ENCODE measurements at places on chromosomes 16 and 17.

- DNase-seq = no peak
Observed at GRCh38 chr16:9670033-9670432, 512.2 kb downstream of the GRIN2A start.

GRCh38 chr17:65228287-65228686 is 91.1 kb downstream of the RGS9 start:
- DNase-seq = no peak

DNA sequence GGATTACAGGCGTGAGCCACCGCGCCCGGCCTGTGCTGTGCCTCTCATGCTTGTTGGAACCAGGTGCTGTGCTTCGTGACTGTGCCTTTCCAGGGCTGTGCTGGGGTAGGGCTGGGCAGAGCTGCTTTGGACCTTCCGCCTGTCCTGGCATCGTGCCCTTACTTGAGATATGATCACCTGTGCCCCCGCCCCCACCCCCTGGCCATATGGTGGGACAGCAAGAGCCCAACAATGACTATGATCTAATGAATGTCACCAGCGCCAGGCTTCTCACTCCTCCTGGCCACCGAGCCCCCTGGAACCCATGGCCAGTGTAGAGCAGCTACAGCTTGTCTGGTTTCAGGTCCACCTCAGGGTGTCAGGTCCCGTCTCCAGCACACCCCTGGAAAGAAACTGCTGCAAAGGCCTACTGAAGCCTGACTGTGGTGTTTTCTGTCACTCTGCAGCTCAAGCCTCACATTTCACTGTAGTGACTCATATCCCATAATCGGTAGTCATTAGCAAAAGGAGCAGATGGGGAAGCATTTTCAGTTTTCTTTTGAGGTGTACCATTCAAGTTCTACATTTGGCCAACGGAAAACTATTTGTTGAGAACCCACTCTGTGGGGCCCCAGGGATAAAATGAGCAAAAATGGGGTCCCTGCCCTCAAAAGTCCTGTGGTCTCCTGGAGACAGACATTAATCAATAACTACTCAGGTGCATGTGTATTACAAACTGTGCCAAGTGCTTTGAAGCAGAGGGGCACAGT is 22.1 kb downstream of the FCSK start:
- DNase-seq = no peak

GRCh38 chr17:78806451-78806850 is 24.4 kb upstream of the CYTH1 start:
- peak; percentile 73 for DNase-seq
